ENCODE measurements at places on chromosomes 6 and 20.

- no peak for DNase-seq
These were observed 56.4 kb upstream of the RPS6KA2 start for GRCh38 chr6:166683477-166683876.

- no peak for DNase-seq
These were observed 24.2 kb upstream of the TAGAP start for GRCh38 chr6:159068904-159069578.

GRCh38 chr6:132798869-132799538, 567 bp upstream of the SLC18B1 start:
- peak; percentile 62 for DNase-seq

GRCh38 chr6:19380293-19380692, 456.9 kb upstream of the ID4 start:
- DNase-seq = no peak

DNA sequence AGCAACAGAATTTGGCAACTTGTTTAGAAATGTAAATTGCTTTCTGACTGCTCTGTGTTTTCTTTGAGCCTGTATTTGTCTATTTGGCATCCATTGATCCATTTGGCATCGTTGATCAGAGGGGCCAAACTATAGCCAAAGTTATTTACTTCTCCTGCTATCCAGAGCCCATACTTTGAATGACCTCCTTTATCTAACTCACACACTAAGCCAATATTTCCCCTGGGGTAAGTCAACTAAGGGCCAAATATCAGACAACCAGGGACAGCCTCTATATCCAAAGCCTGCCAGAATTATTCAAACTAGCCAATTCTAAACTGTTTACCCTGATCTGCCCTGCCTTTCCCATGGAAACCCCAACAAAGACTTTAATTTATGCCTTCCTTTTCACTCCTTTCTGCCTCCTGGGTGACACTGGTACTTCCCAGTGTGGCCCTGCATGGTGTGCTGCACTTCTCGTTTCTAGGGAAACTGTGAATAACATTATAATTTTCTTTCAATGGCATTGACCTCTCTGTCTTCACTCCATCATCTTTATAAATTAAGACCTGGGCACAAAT, 19.8 kb upstream of the ZNF184 start:
- no peak for DNase-seq

DNA sequence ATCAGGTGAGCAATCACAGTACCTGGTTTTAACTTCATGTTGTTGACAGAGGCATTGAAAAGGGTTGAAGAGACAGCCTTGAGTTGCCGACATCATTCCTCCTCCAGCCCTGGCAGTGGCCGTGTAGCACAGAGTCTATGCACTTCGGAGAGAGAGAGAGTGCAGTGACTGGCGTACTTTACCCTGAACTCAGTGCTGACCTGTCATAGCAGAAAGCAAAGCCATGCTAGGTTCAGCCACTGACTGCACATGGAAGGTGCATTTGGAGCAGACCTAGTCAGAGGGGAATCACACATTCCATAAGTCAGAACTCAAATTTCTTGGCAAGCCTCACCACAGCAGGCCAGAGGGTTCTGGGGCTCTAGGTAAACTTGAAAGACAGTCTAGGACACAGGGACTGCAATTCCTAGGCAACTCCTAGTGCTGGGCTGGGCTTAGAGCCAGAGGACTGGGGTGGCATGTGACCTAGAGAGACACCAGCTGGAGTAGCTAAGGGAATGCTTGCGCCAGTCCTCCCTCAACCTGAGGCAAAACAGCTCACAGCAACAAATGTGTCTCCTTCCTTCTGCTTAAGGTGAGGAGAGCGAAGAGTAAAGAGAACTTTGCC, 69.1 kb downstream of the ELOVL4 start:
- DNase-seq = no peak
